ENCODE measurements at places on chromosomes 16 and 17. TPM values are rescaled to one million over a fixed set of nuclear protein-coding genes. Genes with fewer than 3 reads are reported as not detected.

DNA sequence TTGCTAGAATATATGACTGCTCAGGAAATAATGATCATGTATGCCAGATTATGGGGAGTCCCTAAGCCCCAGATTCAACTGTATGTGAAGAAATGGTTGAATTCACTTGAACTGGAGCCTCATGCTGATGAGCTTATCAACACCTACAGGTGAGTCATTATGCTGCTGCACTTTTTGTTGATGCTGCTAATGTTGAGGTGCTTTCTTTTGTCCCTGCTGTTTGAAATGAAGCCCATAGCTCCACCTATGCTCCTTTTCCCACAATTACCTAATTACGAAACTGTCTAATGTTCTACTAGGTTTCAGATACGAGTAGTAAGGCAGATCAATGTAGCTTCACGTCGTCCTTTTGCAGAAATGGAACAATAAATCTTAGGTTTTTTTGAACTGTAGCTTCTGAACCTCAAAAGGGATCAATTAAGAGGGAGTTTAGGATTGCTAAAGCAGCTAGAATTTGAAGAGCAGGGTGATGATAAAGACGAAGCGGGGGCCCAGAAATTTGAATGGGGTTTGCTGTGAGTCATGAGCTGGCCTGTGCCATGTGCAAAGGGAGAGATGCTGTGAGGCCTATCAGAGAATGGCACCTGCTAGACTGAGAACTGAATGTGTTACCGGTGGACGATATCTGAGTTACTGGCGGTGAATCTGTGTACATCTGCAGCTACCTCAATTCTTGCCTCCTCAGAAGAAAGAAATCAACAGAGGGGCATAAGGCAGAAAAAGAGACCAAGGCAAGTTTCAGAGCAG lies 6.1 kb upstream of the UQCRC2 start:
- no peak for DNase-seq

Gene NTN1
- 9.2 TPM for total RNA-seq

- DNase-seq: no peak
Measured at GRCh38 chr17:60164164-60164563, 14.4 kb downstream of the CA4 start.

GRCh38 chr17:15954222-15954621 lies 9.3 kb downstream of the ADORA2B start:
- DNase-seq: no peak

GRCh38 chr16:15466886-15467781 lies 32.7 kb downstream of the BMERB1 start:
- DNase-seq: no peak

- no peak for DNase-seq
Measured at GRCh38 chr16:84862804-84863480, 43.2 kb downstream of the CRISPLD2 start.

DNA sequence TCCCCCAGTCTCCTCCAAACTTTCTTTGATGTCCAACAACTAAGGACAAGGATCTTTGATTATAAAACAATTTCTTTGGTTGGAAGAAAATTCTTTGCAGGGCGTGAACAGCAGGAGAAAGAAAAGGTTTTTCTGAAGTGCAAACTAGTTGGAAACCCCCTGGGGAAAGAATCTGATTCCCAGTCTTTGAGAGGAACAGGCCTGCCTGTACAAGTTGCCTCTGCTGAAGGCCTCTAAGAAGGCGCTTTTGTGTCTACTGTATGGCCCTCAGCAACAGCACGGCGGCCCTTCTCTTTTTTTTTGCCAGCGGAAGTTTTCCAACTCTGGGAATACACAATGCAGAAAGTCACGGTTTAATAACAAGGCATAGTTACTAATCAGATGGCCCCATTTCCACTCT lies 14.0 kb downstream of the RNF43 start:
- no peak for DNase-seq

GRCh38 chr16:54050459-54051210 lies 236.0 kb downstream of the IRX3 start:
- DNase-seq: no peak

Gene LYRM9
- total RNA-seq: 46.0 TPM

Gene SCNN1G
- total RNA-seq: 3.4 TPM

DNA sequence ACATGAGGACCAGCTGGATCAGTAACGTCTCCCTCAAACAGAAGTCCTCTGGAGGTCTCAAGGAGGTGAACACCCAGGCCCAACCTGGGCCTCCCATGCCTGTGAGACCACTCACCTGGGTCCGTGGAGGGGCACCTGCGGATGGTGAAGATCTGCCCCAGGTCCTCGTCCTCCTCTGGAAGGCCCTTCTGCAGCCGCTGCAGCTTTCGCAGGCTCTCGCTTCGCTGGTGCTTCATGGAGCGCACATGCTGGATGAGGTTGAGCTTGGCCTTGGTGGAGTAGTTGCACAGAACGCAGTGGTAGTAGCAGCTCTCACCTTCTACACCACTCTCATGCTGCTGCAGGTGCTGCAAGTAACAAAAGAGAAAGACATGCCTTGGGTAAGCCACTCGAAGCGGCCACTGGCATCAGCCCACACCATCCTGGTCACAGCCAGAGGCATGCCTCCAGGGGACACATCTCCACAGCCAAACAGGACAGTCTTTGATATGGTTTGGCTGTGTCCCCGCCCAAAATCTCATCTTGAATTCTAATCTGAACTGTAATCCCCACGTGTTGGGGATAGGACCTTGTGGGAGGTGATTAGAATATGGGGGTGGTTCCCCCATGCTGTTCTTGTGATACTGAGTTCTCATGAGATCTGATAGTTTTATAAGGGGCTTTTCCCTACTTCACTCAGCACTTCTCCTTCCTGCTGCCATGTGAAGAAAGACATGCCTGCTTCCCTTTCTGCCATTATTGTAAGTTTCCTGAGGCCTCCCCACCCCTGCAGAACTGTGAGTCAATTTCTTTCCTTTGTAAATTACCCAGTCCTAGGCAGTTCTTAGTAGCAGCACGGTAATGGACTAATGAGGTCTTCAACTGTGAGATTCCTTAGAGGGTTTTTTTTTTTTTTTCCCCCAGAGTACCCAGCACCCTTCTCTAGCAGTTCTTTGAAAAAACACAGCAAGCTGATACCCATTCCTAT lies 158.0 kb downstream of the ZFHX3 start:
- DNase-seq: no peak

GRCh38 chr17:63154586-63155244 lies 188.7 kb downstream of the TANC2 start:
- no peak for DNase-seq

DNA sequence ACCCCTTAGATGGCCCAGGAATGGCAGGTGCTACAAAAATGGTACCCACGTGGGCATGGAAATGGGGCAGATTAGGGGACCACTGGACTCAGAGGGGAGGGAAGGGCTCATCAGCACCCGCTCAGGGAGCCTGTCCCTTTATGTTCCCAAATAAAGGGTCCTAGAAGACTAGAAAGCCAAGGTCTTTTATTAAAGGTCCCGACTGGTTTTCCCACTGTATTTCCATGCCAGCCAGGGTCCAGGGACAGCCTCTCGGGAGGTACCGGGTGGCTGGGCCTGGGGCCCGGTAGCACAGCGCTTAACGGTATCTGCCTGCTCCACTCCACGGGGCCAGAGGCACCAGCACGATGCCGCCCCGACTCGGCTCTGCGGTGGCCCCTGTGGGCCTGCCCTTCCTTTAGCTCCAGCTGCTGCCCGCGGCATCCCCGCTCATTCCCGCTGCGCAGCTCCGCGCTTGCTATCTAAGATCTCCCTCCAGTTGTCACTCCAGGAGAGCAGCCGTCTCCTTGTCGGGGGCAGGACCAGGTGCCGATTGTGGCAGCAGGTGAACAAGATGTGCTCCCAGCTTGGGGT lies 1.4 kb downstream of the NT5C start:
- DNase-seq: no peak

DNA sequence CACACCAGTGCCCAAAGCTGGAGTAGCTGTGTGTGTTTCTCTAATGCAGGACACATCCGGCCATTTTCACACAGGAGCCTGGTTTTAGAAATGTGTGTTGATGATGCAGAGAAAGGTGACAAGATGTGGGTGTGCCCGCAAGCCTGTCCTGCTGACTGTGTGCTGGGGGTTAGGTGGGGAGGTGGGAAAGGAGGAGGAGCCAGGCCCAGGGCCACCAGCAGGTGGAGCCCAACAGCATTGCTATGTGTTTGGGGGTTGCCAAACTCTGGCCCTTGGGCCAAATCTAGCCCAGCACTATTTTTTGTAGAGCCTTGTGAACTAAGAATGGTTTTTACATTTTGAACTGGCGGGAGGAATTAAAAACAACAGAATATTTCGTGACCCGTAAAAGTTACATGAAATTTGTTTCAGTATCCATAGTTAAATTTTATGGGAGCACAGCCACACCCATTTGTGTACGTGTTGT lies 61.7 kb upstream of the LGALS9 start:
- peak; percentile 44 for DNase-seq

Gene RNF112
- total RNA-seq: 0.83 TPM

DNA sequence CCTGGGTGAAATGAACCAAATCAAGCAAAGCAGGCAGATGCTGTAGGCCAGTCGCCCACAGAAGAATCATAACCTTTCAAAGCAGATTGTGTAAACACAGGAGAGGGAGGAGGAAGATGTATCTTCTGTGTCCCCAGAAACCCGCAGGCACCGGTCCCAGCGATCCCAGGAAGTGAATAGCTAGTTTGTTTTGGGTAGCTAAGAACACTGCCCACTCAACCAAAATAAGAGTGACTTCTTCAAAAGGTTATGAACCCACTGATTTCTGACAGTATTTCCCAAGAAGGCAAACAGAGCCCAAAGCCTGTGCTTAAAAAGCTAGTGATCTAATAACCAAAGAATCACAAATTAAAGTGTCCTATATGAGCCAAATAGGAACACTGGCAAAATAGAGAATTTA lies 67.8 kb downstream of the GRIN2A start:
- DNase-seq: peak; percentile 76

Gene CPHXL
- total RNA-seq: not detected

DNA sequence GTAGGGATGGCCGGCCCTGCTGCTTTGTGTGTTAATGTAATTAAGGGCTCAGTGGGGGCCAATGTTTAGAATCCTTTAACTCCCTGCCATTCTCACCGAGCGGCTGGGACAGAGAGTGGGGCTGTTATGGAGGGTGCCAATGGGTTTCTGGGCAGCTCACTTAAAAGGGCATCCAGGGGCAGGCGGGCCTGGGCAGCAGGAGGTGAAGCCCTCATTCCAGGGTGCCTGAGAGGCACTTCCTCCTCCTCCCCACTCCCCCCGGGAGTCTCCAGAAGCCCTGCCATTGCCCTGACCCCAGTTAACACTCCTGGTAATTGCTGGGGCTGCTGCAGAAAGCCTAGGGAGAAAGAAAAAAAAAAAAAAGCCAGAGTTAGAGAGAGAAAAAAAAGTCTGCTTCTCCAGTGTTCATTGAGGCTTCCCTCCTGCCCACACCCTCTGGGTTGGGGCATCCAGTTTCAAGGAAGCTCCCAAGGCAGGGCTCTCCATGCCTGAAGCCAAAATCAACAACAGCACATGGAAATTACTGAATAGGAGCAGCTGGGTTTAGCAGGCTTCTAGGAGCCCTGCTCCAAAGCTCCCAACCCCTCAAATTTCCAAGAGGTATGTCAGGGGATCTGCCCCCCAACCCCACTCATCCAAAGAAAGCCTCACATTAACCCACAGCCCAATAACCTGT lies 28.0 kb downstream of the CUEDC1 start:
- DNase-seq: peak; percentile 88

DNA sequence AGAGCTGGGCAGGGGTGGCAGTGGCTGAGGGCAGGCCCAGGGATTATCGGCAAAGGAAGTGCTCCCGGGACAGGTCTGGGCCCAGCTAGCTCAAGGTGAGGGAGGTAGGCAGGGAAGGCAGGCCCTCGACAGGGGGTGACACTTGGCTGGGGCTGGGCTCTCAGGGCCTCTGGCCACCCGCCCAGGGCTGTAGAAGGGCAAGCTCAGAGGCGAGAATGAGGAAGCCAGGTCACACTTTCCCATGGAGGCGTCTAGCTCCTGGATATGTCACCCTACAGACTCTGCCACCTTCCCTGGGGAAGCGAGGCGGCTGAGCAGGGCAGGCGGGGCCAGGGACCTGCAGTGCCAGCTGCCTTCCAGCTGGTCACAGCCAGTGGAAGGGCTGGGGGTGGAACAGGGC lies 19.1 kb downstream of the FAM83G start:
- DNase-seq: no peak

- no peak for DNase-seq
Measured at GRCh38 chr16:10951026-10951425, 6.7 kb downstream of the CLEC16A start.

DNA sequence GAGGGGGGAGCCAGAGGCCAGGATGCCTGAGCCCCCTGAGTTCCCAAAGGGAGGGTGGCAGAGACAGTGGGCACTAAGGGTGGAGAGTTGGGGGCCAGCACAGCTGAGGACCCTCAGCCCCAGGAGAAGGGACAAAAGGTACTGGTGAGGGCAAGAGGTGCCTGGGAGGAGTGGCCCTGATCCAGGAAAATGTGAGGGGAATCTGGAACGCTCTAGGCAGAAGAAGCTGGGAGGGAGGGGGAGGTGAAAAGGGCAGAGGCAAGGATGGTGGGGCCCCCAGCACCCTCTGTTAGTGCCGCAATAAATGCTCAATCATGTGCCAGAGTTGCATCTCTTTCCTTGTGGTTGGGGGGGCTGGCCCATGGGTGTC lies 1.1 kb downstream of the TCAP start:
- no peak for DNase-seq

DNA sequence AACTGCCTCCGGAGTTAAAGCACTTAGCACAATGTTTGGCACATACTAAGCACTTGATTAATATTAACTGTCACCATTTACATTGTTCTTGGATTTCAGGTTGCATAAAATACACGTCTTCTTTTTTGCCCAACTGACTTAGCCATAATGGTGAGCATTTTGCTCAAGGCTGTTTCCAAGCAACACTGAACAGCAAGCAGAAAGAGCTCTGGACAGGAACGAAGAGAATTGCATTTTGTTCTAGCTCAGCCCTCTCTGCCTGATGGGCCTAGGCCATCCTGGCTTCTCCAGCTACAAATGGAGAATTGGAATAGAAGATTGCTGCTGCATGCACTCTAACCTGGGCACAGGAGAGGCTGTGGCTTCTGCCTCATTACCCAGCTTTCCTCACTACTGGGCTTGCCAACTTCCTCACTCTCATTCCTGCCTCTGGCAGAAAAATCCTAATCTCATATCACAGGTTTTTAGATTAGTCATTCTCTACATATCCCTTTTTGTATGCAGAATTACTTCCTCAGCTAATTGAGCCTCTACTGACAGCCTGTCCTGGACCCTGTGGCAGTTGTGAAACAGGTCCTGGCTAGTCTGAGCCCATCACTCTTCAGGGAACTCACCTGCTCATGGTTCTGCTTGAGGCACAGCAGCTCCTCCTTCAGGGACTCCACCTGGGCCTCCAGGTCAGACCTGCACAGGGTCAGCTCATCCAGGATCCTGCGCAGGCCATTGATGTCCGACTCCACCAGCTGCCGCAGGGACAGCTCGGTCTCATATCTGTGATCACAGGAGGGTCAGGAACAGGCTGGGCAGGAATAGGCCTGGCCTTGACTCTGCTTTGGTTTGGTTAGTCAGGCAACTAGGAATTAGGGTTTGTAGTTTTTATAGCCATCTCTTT lies 2.5 kb downstream of the KRT33A start:
- no peak for DNase-seq
